ENCODE measurements at places on chromosomes 5 and 9.

DNA sequence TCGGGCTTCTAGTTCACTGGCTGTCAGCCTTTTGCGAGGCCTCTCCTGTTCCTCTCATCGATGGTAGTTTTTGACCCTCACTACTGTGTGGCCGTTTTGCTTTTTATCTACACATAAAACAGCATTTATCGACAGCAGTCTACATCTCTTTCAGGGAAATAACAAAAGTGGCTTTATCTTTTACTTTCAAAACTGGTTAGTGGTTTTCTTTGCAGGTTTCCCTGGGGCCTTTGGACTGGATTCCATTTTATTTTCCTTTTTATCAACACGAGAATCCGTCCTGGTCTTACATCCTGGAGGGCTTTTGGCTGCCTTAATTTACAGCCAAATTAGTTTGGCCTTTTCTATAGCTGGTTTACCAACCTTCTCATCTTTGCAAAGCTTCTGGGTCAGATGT, 793 bp upstream of the PKD2L2 start:
- no peak for DNase-seq

DNA sequence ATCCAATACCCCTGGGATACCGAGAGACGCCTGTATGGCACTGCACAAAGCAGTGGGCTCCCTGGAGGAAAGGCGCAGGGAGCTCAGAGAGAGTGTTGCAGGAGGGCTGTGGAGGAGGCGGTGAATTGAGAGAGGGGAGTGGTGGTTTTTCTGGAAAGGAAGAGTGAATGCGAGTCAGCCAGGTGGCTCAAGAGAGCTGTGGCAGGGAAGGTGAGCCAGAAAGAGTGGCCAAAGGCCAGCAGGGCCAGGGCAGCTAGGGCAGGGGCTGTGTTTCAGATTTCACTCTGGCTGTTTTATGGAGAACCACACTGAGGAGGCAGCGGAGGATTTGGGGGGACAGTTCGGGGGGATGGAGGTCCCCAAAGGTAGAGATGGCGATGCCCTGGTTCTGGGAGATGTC, 13.0 kb upstream of the DAB2IP start:
- no peak for DNase-seq

DNA sequence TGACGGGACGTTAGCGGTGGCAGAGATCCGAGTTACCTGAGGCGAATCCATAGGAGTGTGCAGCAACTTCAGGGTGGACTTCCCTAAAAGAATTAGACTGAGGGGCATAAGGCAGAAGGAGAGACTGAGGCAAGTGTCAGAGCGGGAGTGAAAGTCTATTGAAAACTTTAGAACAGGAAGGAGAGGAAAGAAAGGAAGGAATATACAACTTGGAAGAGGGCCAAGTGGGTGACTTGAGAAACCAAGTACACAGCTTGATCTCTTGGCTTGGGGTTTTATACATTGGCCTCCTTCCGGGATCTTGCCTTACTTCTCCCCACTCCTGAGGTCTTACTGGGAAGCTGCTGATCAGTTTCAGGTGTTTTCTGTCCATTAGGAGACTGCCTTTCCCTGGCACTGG, 84.9 kb downstream of the SNX18 start:
- no peak for DNase-seq

GRCh38 chr5:119708076-119708790, 78.9 kb downstream of the FAM170A start:
- DNase-seq, result no peak

GRCh38 chr9:99737649-99738048, 84.0 kb upstream of the NR4A3 start:
- no peak for DNase-seq

- no peak for DNase-seq
Measured at GRCh38 chr5:16709691-16710433, 93.1 kb upstream of the RETREG1 start.

DNA sequence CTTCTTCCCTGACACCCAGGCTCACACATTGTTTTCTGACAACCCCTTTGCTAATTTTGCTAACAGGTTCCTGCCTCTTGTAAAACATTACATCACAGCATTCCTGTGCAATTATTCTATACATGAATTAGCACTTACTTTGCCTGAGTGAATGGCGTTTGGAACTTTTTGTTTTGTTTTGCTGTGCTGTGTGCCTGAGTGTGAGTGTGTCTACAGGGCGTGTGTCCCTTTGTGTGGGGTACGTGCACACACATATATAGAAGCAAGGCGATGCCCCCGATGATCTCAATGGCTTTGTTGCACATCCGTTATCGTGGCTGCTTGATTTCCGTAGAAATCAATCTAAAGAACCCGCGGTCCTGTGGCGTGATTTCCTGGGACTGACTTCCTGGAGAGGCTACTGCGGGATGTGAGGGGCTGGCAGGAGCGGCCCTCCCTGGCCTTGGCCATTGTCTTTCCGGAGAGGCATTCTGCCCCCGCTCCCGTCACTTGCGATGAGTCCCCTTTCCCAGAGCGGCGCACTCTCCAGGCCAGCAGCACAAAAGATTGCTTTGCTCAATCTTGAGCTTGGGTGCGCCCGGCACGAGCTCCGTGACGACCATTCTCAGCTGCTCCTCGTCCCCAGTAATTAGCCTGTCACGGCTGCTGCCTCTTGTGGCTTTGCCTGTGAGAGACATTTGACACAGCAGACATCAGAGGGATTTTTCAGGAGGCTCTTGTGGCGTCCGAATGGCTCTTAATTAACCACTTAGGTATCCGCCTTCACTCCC, 398.1 kb upstream of the IRX1 start:
- DNase-seq, result no peak

GRCh38 chr9:120974921-120975320, 48.3 kb upstream of the TRAF1 start:
- no peak for DNase-seq

DNA sequence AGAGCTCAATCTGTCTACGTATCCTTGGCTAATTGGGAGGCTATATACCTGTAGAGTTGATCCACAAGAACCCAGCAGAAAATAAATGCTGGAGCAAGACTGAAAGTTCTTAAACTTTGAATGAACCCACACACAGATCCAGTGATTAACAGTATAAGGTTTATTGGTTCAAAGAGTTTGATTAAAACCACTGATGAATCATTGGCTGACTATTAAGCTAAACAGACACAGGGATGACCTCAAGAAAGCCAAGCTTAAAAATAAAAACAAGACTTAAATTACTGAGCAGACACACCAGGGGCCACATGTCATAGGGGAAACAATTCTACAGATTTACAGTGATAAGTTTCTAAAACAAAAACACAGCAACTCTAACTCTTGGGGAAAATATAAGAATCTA, 163.6 kb downstream of the SPATA31D1 start:
- DNase-seq, result no peak

GRCh38 chr5:33299621-33300208, 141.1 kb upstream of the TARS1 start:
- peak; percentile 15 for DNase-seq

DNA sequence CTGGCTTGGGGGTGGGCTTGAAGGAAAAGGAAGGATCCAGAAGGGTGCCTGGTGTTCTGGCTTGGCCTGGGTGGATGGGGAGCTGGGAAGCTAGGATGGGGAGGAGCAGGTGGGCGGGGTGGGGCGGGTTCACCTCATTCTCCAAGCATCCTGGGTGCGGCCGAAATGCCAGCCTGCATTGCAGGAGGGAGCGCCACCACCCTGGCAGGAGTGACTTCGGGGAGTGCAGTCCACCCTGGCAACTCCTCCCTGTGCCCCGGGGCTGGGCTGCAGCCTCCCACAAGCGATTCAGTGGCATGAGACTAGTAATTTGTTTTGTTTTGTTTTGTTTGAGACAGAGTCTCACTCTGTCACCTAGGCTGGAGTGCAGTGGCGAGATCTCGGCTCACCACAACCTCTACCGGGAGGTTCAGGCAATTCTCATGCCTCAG, 5.5 kb downstream of the TTC16 start:
- peak; percentile 96 for DNase-seq

DNA sequence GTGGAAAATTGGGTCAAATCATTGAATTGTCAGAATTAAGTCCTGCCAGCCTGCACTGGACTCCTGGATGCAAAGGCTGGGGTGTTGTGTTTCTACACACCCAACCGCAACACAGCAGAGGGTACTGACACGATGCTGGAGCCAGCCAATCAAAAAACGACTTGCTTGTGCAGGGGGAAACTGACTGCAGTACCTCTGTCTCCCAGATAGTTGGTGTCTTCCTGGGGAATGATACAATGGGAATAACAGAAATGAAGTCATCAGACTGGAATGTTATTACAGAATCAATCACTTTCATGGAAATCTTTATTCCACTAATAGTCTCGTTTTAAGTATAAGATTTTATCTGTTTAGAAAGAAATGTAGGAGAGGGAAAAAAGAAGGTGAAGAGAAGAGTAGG, 330.3 kb downstream of the MLLT3 start:
- DNase-seq, result peak; percentile 53

DNA sequence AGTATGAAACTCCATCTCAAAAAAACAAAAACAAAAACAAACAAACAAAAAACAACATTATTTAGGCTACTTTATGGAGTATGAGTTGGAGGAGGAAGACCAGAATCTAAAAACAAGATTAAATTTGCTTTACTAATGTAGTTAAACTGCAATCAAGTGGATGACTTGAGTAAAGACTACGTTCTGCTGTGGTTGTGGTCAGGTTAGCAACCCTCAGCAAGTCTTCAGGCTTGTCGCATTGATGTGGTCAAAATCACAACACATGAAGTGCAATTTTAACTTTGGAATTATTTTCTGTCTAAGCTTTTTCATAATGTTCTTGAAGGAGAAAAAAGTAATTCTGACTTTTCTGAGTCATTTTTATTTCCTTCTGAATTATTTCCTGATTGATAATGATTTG, 43.1 kb downstream of the PDE6A start:
- no peak for DNase-seq

- no peak for DNase-seq
Measured at GRCh38 chr5:168852329-168852728, 273.2 kb upstream of the PANK3 start.

- DNase-seq, result no peak
Measured at GRCh38 chr5:61744690-61745619, 412.9 kb downstream of the ZSWIM6 start.

GRCh38 chr9:96661711-96662110, 6.6 kb upstream of the PRXL2C start:
- no peak for DNase-seq

DNA sequence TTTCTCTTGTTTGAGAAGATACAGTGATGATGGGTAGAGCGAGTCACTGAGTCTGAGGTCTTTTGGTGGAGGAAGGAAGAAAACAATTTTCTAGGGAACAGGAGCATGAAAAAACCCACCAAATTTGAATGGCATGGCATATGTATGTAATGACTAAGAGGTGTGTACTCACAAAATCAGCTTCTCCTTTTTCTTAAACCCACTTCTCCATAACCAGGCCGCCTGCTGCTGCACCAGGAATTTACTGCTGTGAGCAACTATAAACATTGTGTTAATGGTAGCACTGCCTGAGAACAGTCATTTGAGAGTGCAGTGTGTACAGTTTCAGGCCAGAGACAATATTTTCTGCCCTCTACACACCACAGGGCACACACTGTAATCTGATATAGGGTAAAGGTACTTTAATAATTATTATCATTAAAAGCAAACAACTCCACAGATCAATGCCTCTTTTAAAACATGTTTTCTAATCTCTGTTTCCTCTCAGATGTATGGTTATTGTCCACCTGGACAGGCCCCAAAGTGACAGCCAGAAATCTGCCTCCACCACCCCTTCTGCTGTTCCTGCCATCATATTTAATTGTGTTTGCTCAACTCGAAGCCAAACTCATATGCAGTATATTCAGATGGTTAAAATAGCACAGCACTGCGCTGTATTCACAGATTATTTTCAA, 241.6 kb downstream of the KIAA0825 start:
- DNase-seq, result no peak

- no peak for DNase-seq
Measured at GRCh38 chr5:125883223-125883622, 540.0 kb upstream of the GRAMD2B start.

GRCh38 chr5:145479857-145480256, 355.3 kb downstream of the PRELID2 start:
- DNase-seq, result no peak

GRCh38 chr5:84961903-84962302, 577.2 kb upstream of the EDIL3 start:
- no peak for DNase-seq

GRCh38 chr5:66333192-66333591, 189.1 kb downstream of the SREK1 start:
- no peak for DNase-seq

DNA sequence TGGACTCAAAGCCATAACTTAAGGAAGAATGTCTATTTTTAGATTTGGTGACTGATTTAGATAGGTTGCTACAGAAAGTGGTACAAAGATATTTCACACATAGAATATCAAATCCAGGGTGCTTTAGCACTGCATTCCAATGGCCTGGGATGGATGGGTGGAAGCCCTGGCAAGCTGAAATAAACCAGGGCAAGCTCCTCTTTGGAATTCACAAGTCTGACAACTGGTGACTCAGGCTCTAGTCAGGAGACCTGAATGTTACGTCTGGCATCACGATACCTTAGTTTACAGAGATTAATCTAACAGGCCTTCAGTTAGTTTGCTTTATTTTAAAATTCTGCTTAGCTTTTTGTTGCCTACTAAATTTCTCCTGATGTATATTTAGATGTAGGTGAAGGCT, 144.0 kb downstream of the TMC1 start:
- DNase-seq, result peak; percentile 29

GRCh38 chr9:88980740-88981203, 10.5 kb upstream of the S1PR3 start:
- no peak for DNase-seq

DNA sequence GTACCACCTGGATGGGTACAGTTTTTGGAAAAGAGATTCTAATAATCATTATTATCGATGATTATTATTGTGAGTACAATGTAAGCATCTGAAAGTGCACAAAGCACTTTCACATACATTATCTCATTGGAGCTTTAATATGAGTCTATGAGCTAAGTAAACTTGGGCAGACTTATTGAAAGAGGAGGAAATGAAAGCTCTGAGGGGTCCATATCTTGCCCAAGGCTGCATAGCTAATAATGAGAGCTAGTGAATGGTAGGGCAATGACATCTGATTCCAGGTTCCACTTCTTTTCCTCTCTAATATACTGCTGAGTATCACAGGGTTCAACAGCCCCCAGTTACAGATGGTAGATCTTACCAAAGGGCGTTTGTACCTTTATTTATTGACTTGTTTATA, 26.1 kb downstream of the TIMD4 start:
- no peak for DNase-seq
